ENCODE measurements at places on chromosomes 7 and 10. TPM values are rescaled to one million over a fixed set of nuclear protein-coding genes. Genes with fewer than 3 reads are reported as not detected.

The HTR5A gene
- not detected for total RNA-seq

The AKR1B15 gene
- total RNA-seq, result not detected

The HYAL4 gene
- total RNA-seq, result not detected

DNA sequence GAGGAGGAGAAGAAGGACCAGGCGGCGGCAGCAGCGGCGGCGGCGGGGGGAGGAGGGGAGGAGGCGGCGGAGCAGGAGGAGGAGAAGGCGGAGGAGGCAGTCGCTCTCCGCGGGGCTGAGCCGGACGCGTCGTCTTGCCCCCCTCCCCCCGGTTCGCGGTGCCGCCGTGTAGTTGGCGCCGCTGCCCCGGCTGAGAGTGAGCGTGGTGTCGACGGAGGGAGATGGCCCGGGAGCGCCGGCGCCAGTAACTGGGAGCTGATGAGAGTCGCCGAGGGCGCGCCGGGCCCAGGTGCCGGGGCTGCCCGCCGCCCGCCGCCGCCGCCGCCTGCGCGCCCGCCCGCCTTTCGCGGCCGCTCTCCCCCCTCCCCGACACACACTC, 257 bp downstream of the WAC start:
- peaks cover 2% of the 10 kb centered on the region for H3K27me3 ChIP-seq
- peak overlapping the region; percentile 100 for H3K4me3 ChIP-seq
- DNase-seq, result no peak
- peak overlapping the region; percentile 100 for H3K27ac ChIP-seq
- H3K36me3 ChIP-seq, result peaks cover 16% of the 10 kb centered on the region
- peaks cover 42% of the 10 kb centered on the region for H3K4me1 ChIP-seq

DNA sequence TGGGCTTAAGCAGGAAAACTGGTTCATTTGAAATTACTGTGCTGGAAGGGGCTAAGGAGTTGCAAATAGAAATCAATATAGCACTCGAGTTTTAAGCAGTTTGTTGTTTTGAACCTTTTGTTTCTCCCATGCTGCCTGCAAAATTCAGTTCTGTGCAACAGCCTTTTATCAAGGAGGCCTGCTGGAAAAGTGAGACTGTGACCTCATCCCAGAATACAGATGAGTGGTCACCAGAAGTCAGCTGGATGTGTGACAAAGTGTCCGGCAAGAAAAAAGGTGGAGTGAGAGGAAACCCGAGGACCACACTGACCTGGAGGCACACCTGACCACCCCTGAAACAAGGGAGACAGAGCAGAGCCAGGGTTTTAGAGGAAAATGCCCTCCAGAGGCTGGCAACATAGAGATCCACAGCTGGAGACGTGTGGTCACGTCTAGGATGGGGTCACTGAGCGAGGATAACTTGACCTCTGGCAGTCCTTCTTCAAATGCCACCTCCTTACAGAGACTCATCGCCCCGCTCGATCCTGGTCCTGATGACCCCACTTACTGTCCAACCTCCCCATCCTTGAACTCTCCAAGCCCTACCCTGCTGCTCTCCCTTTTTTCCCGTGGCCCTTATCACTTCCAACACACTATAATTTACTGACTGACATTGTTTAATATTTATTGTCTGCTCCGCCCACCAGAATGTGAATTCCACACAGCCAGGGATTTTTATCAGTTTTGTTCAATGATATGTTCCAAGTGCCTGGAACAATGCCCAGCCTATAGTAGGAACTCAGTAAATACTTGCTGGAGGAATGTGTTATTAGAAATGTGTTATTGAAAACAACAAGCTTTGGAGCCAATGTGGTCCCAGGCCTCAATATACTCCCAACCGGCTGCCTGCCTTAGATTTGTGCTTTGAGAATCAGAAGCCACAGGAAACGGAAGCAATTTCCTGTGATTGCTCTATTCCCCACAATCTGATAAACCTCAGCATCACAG, 243.8 kb downstream of the GLI3 start:
- peak overlapping the region; percentile 48 for H3K27ac ChIP-seq
- no peaks in the 10 kb centered on the region for H3K27me3 ChIP-seq
- peaks cover 14% of the 10 kb centered on the region for H3K36me3 ChIP-seq
- DNase-seq, result no peak

DNA sequence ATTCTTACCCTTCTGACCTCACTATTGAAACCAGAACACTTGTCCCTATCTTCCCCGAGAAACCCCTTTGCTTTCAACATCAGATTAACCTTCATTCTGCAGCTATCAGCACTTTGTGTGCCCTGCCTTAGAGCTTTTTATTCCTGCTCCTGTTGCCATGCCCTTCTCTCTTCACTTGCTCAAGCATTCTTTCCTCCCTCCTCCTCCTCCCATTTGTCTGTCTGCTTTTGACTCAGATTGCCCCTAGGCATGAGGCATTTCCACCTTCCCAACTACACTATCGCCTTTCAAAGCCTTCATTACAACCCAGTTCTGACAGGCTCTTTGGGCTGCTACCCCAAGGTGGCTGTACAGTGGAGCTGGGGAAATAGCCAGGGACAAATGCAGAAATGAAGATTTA, 143.3 kb downstream of the SLC25A13 start:
- DNase-seq, result no peak
- H3K4me1 ChIP-seq, result peaks cover 23% of the 10 kb centered on the region
- H3K36me3 ChIP-seq, result peaks cover 10% of the 10 kb centered on the region
- no peak overlapping the region for H3K4me3 ChIP-seq

DNA sequence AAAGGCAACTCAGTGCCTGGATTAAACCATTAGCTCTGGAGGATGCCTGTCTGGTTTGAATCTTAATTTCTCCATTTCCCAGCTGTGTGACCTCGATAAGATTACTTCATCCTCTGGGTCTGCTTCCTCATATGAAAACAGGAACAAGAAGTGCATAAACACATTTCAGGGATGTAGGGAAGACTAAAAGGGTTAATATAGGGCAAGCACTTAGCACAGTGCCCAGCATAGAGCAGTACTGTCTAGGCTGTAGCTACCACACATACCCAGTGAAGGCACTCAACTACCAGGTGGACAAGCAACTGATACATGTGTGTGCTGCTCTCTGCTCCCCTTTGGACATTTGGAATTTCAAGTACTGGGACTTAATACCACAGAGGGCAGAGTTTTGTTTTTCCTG, 85.4 kb downstream of the KCNMA1 start:
- H3K36me3 ChIP-seq, result no peaks in the 10 kb centered on the region
- H3K4me1 ChIP-seq, result peaks cover 5% of the 10 kb centered on the region
- no peaks in the 10 kb centered on the region for H3K27me3 ChIP-seq
- H3K27ac ChIP-seq, result no peak overlapping the region

DNA sequence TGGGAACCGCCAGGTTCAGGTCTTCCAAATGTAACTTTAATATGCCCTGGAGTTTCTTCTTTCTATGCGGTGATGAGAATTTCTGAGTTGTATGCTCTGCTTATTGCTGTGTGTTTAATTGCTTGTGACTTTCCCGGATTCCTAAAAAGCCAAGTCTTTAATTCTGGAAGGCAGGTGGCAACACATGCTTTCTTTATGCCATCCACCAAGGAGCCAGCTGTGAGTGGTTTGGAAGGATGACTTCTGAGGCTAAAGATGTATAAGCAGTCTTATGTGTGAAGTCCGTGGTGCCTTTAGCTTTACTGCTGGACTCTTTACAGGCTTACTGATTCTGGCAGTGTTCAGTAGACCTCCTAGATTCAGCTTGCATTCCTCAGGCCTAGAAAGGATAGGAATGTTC, 3.1 kb downstream of the SDK1 start:
- H3K27me3 ChIP-seq, result peaks cover 32% of the 10 kb centered on the region
- no peak for DNase-seq
- H3K36me3 ChIP-seq, result no peaks in the 10 kb centered on the region
- peaks cover 17% of the 10 kb centered on the region for H3K4me1 ChIP-seq
- peak overlapping the region; percentile 28 for H3K4me3 ChIP-seq
- H3K27ac ChIP-seq, result no peak overlapping the region

GRCh38 chr10:124688889-124689670, 55.1 kb downstream of the FAM53B start:
- H3K4me1 ChIP-seq, result peaks cover 63% of the 10 kb centered on the region
- H3K27me3 ChIP-seq, result no peaks in the 10 kb centered on the region
- no peak overlapping the region for H3K27ac ChIP-seq
- no peak for DNase-seq

GRCh38 chr7:143909863-143910262, 7.9 kb upstream of the TCAF1 start:
- no peaks in the 10 kb centered on the region for H3K36me3 ChIP-seq
- no peak overlapping the region for H3K27ac ChIP-seq
- no peak for DNase-seq
- H3K4me1 ChIP-seq, result peaks cover 5% of the 10 kb centered on the region
- H3K27me3 ChIP-seq, result no peaks in the 10 kb centered on the region

Data from neural crest cell (in vitro differentiated cells).